ENCODE measurements at places on chromosomes 13 and 19. TPM values are rescaled to one million over a fixed set of nuclear protein-coding genes. Genes with fewer than 3 reads are reported as not detected.

DNA sequence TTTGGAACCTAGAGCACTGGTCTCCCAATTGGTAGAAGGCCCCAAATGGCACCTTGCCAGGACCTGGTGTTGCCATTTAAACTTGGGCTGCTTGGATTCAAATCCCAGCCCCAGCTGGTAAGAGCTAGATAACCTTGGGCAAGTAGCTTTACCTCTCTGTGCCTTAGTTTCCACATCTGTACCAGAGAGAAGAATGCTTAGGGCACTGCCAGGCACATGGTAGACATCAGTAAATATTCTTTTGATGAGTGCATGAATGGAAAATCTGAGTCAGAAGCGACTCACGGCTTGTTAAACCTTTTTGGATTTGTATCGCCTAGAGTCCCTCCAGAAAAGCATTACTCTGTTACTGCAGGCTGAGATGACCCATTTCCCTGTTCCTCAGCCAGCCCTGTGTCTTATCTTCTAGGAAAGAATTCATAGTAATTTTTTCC is 90.9 kb downstream of the SIPA1L3 start:
- no peak for DNase-seq
- H3K36me3 ChIP-seq: peaks cover 8% of the 10 kb centered on the region
- no peaks in the 10 kb centered on the region for H3K27me3 ChIP-seq

GRCh38 chr13:100139817-100140216 is 50.9 kb downstream of the PCCA start:
- H3K4me1 ChIP-seq: no peaks in the 10 kb centered on the region
- no peak overlapping the region for H3K4me3 ChIP-seq
- DNase-seq: no peak

DNA sequence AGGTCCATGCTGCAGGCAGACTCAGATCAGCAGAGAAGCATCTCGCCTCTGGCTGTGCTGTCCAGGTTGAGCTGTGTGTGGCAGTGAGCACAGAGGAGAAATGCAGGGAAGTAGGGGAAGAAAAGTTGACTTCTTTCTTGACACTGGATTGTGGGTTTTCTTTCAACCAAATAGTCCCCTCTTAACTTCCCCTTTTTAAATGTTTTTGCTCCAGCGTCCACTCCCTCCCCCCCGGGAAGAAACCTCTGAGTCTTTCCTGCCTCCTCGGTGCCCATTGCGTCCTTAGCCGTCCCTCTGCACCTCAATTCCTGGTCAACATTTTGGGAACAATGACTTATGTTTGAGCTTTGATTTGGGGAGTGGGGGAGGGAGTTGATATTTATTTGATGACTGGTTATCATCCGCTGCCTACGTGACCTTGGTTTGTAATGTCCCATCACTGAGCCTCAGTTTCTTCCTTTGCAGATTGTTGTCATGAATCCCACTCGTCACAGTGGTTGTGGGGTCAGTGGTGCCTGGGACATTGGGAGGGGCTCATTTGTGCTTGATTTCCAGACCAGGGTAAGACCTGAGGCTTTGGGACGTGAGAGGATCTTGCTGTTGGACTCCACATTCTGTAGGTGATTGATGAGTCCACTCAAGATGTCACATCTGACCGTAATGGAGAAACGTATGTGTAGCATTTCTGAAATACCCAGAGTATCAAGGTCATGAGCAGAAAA is at the start of gene LILRB2:
Gene LILRB2 (minus strand): TSS at position 104 of the 722 bp plus-strand sequence. CDS start 614 bp downstream, outside the sequence.
- no peaks in the 10 kb centered on the region for H3K36me3 ChIP-seq
- peaks cover 2% of the 10 kb centered on the region for H3K4me1 ChIP-seq
- H3K4me3 ChIP-seq: peak within 1 kb of the TSS; percentile 29
- H3K27me3 ChIP-seq: peaks cover 7% of the 10 kb centered on the region

DNA sequence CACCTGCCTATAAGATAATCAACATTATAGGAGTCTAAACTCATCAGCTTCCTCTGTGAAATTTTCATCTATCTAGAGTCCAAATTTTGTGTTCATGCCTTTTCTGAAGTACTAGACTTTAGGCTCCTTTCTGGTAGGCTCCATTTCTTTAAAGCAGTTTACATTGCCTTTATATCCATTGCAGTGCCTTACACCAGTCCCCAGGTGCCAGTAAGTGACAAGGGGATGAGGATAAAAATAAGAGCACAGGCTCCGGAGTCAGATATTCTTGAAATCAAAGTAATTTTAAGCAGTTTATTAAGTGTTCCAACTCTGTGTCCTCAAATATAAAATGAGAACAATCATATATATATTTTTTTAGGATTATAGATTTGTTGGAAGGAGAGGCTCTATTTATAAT is 10.6 kb upstream of the CYSLTR2 start:
- H3K27me3 ChIP-seq: no peaks in the 10 kb centered on the region
- DNase-seq: no peak
- H3K4me3 ChIP-seq: no peak overlapping the region
- H3K4me1 ChIP-seq: no peaks in the 10 kb centered on the region

DNA sequence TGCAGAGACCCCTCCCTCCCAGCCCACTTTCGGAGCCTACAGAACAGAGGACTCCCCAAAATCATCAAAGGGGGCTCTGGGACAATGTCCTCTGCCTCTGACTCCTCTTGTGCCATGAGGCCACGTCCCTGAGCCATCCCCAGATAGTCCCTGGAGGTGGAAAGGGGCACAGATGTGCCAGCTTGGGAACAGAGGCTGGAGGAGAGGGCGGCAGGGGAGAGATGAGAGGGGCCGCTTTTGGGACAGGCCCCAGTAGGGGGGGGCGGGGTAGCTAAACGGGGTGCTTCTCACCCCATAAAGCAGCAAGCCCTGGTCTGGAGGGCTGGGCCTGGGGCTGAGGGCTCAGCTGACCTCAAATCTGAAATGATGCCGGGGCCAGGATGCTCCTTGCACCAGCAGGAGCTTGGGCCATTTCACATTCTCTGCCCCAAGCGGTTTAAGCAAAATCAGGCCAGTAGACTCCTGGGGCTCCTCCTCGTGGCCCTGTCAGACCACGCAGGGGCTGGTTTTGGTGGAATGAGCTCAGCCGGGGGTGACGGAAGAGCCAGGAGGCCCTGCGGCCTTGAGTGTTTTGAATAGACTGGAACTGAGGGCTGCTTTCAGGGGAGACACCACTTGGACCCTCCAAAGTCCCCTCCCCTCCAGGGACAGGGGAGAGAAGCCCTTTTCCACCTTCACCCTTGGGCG is 27.1 kb downstream of the ONECUT3 start:
- no peaks in the 10 kb centered on the region for H3K36me3 ChIP-seq

GRCh38 chr13:40344270-40345148 is 321.9 kb downstream of the FOXO1 start:
- no peaks in the 10 kb centered on the region for H3K4me1 ChIP-seq
- no peaks in the 10 kb centered on the region for H3K36me3 ChIP-seq
- DNase-seq: no peak
- H3K27me3 ChIP-seq: no peaks in the 10 kb centered on the region
- H3K27ac ChIP-seq: no peak overlapping the region

DNA sequence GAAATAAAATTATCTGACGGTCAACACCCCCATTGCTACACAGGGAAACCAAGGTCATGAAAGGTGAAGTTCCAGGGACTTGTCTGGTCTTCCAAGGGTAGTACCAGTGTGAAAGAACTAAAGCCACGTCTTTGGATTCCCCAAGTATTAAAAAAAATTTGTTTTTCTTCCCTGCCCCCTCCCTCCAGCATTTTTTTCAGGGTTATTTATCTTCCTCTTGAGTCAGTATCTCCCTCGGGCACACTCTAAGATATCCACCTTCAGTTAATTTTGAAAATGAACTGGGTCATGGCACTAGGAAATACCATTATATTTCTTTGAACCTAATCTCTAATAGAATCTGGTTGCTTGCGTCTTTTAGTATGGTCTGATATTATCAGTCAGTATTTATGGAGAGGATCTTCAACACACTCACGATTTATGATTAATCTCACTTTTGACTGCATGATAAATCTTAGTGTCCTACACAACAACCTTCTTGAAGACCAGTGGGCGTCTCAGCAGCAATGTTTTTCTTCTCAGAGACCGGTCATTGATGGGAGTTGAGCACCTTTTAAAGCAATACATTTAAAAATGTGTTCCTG is 9.1 kb downstream of the ATP8A2 start:
- peaks cover 7% of the 10 kb centered on the region for H3K27me3 ChIP-seq
- H3K27ac ChIP-seq: no peak overlapping the region
- H3K4me3 ChIP-seq: no peak overlapping the region
- H3K36me3 ChIP-seq: no peaks in the 10 kb centered on the region
- no peak for DNase-seq

- no peaks in the 10 kb centered on the region for H3K27me3 ChIP-seq
- no peaks in the 10 kb centered on the region for H3K36me3 ChIP-seq
- no peak for DNase-seq
- no peak overlapping the region for H3K27ac ChIP-seq
Observed at GRCh38 chr13:86109107-86109506, 309.9 kb upstream of the SLITRK6 start.

GARIN5B gene
- total RNA-seq: 0.08 TPM

CEACAM5 gene
- total RNA-seq: not detected

OSCAR gene
- 0.41 TPM for total RNA-seq

ZNF576 gene
- 4.1 TPM for total RNA-seq

VSIG10L gene
- 0.14 TPM for total RNA-seq

All from CD4-positive, alpha-beta T cell (primary cell).